ENCODE measurements at places on chromosomes 7 and 10.
A peak's percentile ranks its signal among the peaks of the same experiment; 100 is the strongest.

DNA sequence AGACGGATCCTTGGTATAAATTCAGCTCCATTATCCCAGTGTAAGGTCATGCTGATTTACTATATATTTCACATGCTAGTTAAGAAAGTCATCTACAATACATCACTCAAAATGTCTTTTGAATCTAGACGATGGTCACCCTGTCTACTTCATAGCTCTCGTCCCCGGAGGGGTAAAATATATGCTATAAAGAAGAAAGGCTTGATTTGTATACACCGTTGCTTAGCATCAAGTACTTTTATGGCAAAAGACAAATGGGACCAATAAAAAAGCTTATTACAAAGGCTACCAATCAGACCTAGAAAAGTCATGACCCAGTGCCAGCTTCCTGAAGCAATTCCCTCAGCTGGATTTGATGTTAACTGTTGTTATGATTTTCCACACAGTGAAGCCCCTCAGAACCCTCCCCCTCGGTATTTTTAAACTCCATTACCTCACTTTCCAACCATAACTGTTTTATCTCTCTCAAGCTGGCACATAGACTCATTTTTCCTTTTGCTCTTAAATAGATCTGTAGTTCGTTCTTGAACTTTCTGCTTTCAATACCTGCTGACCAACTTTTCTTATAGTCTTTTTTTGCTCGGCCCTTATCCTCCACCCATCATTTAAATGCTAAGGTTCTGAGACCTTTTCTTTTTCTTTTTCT, 104.9 kb downstream of the DOCK4 start:
- no peak for DNase-seq

GRCh38 chr7:30880941-30881340, 30.7 kb upstream of the AQP1 start:
- no peak for DNase-seq

DNA sequence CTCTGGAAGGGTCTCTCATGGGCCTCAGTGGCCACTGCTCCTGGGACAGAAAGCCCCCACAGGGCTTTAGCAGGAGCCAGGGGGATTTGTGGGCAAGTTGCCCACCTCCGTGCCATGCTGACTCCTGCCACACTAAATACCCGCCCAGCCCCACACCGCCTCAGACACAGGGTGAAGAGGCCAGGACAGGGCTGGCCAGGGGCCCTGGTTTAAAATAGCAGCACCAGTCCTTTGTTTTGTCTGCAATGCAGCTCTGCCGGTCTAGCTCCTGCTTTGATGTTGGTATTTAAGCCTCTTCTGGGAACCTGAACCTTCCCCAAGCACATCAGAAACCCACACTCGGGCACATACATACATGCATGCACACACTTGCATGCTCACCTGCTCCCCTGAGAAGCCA, 14.4 kb upstream of the TNRC18 start:
- DNase-seq = no peak

GRCh38 chr7:81846398-81846797, 76.6 kb upstream of the HGF start:
- DNase-seq = peak; percentile 28

DNA sequence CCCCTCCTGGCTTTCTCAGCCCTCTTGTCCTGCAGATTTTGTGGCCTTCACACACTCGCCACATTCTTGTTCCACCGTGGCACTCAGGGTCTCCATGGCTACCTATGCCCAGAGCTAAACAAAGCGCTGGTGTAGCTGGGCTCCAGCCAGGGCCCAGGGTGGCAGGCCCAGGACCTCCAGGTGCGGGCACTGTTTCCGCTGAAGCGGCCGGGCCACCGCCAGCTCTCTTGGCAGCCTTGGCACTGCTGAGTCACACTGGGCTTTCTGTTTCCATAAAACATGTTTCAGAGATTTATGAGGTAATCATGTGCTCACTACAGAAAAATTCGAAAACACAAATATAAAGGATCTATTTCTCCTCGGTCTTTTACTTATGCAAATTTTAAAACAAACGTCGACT, 51.3 kb downstream of the AOC1 start:
- DNase-seq = no peak

DNA sequence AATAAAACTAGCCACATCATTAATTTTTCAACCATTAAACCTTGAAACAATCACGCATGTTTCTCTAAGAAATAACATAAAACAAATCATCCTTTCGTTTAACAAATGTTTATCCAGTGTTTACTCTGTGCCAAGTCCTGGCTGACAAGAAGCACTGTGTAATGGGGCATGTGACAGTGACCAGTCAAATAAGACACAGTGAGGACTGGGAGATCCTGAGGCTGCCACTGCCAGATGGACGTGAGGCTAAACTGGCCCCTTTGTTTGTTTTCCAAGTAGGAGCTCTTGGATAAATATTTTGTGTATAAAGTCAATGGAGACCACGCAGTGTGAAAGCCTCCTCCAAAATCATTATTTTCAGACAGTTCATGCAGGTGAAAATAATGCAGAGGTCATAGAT, 626.2 kb downstream of the SUGCT start:
- DNase-seq = no peak

DNA sequence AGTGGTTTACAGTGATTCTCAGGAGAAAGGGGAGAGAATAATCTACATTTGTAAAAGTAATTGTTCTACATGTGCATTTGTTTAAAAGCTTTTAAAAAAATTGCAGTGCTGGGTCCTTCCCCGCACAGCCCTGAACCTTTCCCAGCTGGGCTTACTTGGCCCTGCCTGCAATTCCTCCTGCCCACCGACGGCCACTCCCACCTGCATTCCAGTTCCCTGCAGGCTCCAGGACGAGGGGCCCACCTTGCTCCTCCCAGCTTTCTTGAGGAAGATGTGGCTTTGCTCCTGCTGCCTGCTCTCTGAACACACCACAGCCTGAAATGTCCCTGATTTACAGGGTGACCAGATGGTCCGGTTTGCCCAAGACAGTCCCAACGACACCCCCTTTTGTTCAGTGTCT, 222.7 kb downstream of the PRPF18 start:
- DNase-seq = no peak

GRCh38 chr10:117651121-117651520, 108.6 kb downstream of the EMX2 start:
- no peak for DNase-seq

GRCh38 chr7:97835296-97836138, 36.7 kb downstream of the ASNS start:
- DNase-seq = peak; percentile 31

- DNase-seq = no peak
These were observed 17.0 kb downstream of the GIMAP7 start for GRCh38 chr7:150531704-150532103.

- no peak for DNase-seq
These were observed 69.4 kb downstream of the ZRANB1 start for GRCh38 chr10:125011171-125011925.

DNA sequence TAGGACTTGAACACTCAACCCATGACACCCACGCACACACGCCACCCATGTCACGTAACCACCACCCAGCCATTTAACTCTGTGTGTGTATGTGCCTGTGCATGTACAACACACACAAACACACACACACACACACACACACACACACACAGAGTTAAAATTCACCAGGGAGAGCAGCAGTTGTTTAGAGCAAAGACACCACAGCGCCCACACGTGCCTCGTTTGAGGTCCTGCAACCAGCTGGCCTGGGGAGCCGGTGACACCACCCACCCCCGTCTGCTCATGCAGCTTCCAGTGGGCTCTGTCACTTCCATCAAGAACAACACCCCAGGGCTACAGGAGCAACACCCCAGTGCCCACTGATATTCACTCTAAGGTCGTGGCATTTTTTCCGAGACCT, 97.4 kb downstream of the ELFN1 start:
- DNase-seq = no peak

GRCh38 chr10:116197946-116198675, 74.9 kb downstream of the GFRA1 start:
- no peak for DNase-seq

- no peak for DNase-seq
These were observed 128.2 kb upstream of the SDK1 start for GRCh38 chr7:3172768-3173280.

DNA sequence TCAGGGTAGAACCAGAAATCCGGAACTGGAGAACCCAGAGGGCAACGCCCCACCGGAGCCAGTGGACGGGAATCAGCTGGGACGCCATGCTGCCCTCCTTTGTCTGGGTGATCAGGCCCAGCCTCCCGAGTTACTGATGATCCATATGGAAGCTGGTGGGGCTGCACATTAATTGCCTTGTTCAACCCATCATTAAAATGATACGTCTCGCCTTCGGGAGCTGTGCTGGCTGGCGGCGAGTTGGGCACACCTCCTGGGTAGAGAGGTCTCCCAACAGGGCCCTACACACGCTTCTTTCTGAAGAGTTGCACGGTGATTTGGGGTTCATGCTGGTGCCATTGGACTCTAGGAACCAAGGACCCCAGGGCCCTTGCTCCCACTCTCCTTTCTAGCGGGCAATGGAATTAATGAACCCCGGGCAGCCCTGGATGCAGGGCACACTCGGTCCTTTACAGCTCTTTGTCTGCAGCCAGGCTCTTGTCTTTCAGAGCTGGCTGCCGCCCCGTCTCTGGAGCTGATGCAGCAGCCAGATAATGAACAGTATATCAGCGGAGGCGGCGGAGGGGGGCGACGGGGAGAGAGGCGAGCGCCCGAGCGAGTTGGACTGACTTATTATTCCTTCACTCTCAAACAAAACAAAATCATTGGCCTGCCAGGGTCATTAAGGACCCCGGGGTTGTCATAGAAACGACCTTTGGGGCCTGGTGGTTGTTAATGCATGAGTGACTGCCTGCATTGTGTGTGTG, 412.2 kb upstream of the ZMIZ1 start:
- no peak for DNase-seq

DNA sequence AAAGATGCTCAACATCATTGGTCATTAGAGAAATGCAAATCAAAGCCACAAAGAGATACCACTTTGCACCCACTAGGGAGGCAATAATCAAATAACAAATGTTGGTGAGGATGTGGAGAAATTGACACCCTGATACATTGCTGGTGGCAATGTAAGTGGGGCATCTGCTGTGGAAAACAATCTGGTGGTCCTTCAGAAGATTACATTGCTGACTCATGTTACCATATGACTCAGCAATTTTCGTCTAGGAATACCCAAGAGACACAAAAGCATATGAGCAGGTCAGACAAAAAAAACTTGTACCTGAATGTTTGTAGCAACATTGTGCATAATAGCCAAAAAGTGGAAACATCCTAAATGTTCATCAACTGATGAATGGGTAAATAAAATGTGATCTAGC, 4.9 kb upstream of the CLDN3 start:
- DNase-seq = no peak

GRCh38 chr7:8063706-8064297, 95.2 kb downstream of the GLCCI1 start:
- no peak for DNase-seq

DNA sequence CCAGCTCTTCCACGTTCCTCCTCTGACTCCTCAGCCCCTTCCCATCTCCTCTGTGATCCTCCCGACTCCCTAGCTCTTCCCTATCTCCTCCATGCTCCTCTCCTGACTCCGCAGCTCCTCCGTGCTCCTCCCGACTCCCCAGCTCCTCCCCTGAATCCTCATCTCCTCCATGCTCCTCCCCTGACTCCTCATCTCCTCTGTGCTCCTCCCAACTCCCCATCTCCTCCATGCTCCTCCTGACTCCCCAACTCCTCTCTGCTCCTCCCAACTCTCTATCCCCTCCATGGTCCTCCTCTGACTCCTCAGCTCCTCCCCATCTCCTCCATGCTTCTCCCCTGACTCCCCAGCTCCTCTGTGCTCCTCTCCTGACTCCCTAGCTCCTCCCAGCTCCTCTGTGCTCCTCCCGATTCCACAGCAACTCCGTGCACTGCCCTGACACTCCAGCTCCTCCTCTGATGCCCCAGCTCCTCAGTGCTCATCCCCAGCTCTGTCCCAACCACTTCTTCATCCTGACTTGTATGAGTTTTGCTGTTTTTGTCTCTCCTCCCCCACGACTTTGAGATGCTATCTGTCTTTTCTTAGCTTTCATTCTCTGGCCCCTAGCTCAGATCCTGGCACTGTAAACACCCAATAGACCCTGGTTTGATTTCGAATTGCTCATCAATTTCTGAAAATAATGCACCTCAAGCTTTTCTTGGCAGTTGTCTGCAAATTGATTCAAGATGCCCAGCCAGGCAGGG, 38.3 kb downstream of the OAT start:
- DNase-seq = no peak

DNA sequence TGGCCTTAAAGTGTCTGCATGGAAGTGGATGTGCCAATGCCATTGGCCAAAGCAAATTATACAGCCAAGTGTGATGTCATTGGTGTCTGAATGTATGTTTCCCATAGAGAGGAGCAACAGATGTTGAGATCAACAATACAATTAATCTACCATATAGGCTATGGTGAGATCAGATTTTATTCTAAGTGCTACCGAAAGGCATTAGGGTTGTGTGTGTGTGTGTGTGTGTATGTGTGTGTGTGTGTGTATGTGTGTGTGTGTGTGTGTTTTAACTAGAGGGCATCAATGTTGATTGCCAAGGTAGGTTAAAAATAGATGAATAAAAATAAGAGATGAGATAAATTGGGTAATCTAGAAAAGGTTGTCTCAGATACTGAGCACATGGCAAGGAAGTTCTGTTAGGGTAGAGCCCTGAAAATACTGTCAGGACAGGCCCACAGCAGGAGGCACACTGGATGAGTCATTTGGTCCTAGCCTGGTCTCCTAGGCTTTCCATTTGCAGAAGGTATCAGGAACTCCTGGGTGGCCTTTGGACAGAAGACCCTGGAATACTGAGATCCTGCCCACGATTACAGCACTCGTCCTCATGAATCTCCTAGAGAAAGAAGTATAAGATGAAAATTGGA, 446.0 kb upstream of the PODXL start:
- DNase-seq = no peak

- DNase-seq = no peak
These were observed 73.5 kb downstream of the CYTH3 start for GRCh38 chr7:6198689-6199595.

DNA sequence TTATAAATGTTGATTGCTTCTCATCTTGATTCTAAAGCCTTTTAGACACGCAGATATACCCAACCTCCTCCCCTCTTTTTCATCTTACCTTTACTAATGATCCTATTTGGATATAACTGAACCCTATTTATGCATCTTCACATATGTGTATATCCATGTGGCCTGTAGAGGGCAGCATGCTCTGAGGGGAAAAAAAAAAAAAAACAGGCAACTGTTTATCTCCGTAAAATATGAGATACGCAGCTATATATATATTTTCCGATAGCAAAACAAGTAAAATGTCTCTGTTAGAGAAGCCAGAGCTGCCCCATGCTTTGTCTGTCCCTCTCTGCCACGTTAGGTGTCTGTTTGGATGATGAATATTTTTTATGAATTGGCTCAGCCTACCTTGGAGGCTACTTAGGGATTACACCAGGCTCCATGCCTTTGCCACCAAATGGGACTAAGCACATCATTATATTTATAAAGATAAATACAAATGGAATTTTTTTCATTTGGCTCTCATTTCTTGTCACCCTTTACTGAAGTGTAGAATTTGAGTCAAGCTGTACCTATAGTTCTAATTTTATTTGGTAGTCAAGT, 174.8 kb upstream of the FZD1 start:
- no peak for DNase-seq

- DNase-seq = no peak
These were observed 47.2 kb downstream of the NEURL1 start for GRCh38 chr10:103540722-103541121.
